Mesothelial cell of epicardium (in vitro differentiated cells): ENCODE measurements at places on chromosomes 2 and 18. TPM values are rescaled to one million over a fixed set of nuclear protein-coding genes. Genes with fewer than 3 reads are reported as not detected.

The PLGLB1 gene
- 8.4 to 9.3 TPM (median 8.8 TPM) in 3 replicates for total RNA-seq

GRCh38 chr2:29295845-29296244, 180.6 kb downstream of the CLIP4 start:
- no peak for DNase-seq
- no peaks in the 10 kb centered on the region for H3K4me1 ChIP-seq
- no peaks in the 10 kb centered on the region for H3K36me3 ChIP-seq
- H3K27ac ChIP-seq = no peak overlapping the region

The RNU2-63P gene
- total RNA-seq = 10.0 to 14.8 TPM (median 13.0 TPM) in 3 replicates

The CASP10 gene
- total RNA-seq = 2.2 to 3.1 TPM (median 2.8 TPM) in 3 replicates

The CFAP53 gene
- 0.44 to 0.70 TPM (median 0.65 TPM) in 3 replicates for total RNA-seq

GRCh38 chr2:28976584-28976983, 4.5 kb upstream of the TOGARAM2 start:
- no peak for DNase-seq
- H3K4me3 ChIP-seq = no peak overlapping the region
- H3K27ac ChIP-seq = peak overlapping the region; percentile 73

- no peaks in the 10 kb centered on the region for H3K36me3 ChIP-seq
- H3K4me3 ChIP-seq = peak within 1 kb of the TSS; percentile 76
- peak within 1 kb of the TSS; percentile 96 for H3K27ac ChIP-seq
- H3K27me3 ChIP-seq = peaks cover 49% of the 10 kb centered on the region
- H3K4me1 ChIP-seq = peaks cover 48% of the 10 kb centered on the region
Observed at GRCh38 chr2:169362118-169362893, at the start of gene LRP2. TSS of gene LRP2 (minus strand) at chr2:169362534. CDS start at chr2:169362399, 135 bp downstream.

DNA sequence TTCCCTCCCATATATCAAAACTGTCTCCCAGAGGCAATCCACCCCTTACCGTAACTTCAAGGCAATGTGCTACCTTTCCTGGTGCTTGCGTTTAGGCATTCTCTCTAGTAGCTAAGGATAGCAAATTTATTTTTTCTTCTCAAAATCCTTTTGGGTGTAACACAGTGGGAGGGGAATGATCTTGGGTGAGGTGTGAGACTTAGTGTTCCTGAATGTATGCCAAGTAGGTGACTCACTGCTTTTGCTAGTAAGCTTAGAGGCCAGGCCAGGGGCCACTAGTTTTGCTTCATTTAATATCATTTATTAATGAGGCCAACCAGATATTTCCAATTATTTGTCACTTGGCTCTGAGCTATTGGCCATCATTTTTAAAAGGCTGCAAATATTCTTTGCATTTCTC, 135.5 kb downstream of the NAPG start:
- H3K36me3 ChIP-seq = no peaks in the 10 kb centered on the region
- DNase-seq = no peak
- peak overlapping the region; percentile 96 for H3K27ac ChIP-seq
- peaks cover 47% of the 10 kb centered on the region for H3K4me1 ChIP-seq
- H3K27me3 ChIP-seq = no peaks in the 10 kb centered on the region

DNA sequence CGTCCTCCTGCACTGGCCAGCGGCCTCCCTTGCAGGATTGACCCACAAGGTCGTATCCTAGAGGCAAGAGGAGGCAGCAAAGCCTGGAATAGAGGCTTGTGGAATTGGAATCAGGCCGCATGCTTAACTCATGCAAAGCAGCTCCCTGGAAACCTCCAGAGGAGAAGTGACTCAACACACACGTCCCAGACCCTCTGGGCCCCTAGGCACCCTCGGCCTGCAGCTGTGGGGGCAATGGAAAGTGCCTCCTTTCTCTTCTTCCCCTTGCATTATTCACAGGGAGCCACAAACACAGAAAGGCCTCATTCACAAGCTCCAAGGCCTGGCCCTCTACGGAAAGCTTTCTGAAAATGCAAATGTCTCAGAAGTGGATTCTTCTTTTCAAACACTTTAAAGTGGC, 19.6 kb downstream of the SPATA3 start:
- no peak for DNase-seq
- H3K4me1 ChIP-seq = peaks cover under 1% of the 10 kb centered on the region
- H3K36me3 ChIP-seq = no peaks in the 10 kb centered on the region
- H3K4me3 ChIP-seq = no peak overlapping the region
- H3K27me3 ChIP-seq = peaks cover 5% of the 10 kb centered on the region

DNA sequence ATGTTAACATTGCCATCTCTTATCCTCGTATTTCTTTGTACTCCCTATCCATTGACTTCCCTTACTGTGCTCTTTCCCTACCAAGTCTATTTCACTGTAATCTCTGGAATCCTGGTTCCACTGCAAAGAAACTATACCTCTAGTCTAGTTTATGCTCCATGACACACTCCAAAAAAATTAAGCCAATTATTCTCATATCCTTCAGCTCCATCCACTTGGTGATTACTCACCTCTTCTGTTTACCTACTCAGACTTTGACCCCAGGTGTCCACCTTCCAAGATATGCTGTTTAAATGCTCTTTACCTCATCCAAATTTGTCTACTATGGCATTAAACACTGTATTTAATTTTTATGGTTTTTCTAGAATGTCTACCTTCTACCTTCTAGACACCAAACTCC, 137.9 kb downstream of the ATAD2B start:
- peaks cover 19% of the 10 kb centered on the region for H3K36me3 ChIP-seq
- H3K27me3 ChIP-seq = no peaks in the 10 kb centered on the region
- H3K27ac ChIP-seq = no peak overlapping the region
- no peak overlapping the region for H3K4me3 ChIP-seq
- no peaks in the 10 kb centered on the region for H3K4me1 ChIP-seq
- no peak for DNase-seq

The IMPA2 gene
- total RNA-seq = 29.9 to 30.6 TPM (median 30.4 TPM) in 3 replicates

The KIF5C gene
- total RNA-seq = 1.3 to 2.3 TPM (median 1.3 TPM) in 3 replicates

DNA sequence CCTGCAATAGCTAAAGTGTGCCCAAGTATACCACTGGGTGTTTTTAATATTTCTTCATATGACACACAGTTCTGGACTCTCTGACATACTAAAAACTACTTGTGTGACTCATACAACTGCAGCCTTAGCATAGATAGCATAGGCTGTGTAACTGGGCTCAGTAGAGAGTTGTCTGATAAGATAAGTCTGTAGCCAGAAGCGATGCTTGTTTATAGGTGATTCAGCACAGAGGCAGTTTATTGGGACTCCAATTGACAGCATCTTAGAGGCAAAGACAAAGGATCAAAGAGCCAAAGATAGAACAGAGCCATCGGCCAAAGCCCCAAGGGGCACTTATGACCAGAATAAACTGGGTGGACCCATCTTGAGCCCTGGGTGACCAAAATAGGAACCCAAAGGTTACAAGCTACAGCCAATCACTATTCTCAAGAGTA, 42.3 kb downstream of the AAK1 start:
- H3K4me3 ChIP-seq = no peak overlapping the region
- no peak overlapping the region for H3K27ac ChIP-seq
- peaks cover 2% of the 10 kb centered on the region for H3K4me1 ChIP-seq
- DNase-seq = no peak
- no peaks in the 10 kb centered on the region for H3K27me3 ChIP-seq

- H3K36me3 ChIP-seq = no peaks in the 10 kb centered on the region
- H3K27me3 ChIP-seq = no peaks in the 10 kb centered on the region
- no peak overlapping the region for H3K4me3 ChIP-seq
- no peak overlapping the region for H3K27ac ChIP-seq
- H3K4me1 ChIP-seq = peaks cover 19% of the 10 kb centered on the region
Observed at GRCh38 chr18:30765247-30765646, 277.3 kb downstream of the DSC3 start.

The TMEM200C gene
- 9.5 to 11.7 TPM (median 11.2 TPM) in 3 replicates for total RNA-seq

The LYPD6 gene
- total RNA-seq = 16.2 to 17.4 TPM (median 16.6 TPM) in 3 replicates

- H3K36me3 ChIP-seq = peaks cover 16% of the 10 kb centered on the region
- DNase-seq = no peak
- H3K4me1 ChIP-seq = peaks cover 28% of the 10 kb centered on the region
- peak overlapping the region; percentile 53 for H3K27ac ChIP-seq
- no peak overlapping the region for H3K4me3 ChIP-seq
Observed at GRCh38 chr2:217269701-217270484, 410.0 kb upstream of the TNP1 start.

DNA sequence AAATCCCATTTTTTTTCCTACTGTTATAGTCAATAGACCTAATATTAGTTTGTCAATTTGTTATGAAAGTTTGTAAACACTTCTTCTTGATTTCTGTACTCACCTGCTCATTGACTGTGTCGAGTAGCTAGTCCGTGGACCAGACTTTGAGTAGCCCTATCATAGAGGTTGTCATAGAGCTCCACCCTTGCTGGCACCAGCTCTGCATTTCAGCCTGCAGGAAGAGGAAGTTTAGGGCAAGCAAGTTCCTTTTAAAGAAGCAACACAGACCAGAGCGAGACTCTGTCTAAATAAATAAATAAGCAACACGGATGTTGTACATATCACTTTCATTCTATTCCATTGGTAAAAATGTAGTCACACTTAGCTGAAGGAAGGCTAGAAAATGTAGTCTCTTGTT, 74.0 kb downstream of the MCFD2 start:
- DNase-seq = no peak
- no peak overlapping the region for H3K27ac ChIP-seq
- no peaks in the 10 kb centered on the region for H3K36me3 ChIP-seq
- peaks cover 5% of the 10 kb centered on the region for H3K27me3 ChIP-seq

The RND3 gene
- total RNA-seq = 140 to 145 TPM (median 144 TPM) in 3 replicates

DNA sequence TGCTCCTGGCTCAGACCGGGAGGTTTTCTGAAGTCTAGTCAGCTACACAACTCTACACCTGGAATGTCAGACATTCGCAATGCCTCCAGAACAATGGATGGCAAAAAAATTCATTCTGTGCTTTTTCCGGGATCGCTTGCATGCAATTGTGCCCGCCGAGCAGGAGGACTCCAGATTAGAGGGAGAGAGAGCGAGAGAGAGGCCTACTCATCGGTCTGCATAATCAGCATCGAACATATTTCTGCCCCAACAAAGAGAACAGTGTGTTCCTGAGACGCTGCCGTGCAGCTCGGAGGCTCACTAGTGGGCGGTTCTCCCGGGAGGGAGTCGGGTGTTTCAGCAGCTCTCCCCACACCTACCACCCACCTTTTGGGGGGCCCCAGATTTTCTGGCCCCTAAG, 117.1 kb downstream of the KLHL29 start:
- H3K36me3 ChIP-seq = no peaks in the 10 kb centered on the region
- peaks cover 41% of the 10 kb centered on the region for H3K4me1 ChIP-seq
- peak overlapping the region; percentile 72 for H3K27ac ChIP-seq
- DNase-seq = no peak
- H3K27me3 ChIP-seq = no peaks in the 10 kb centered on the region

The RPIA gene
- total RNA-seq = 22.5 to 23.5 TPM (median 23.3 TPM) in 3 replicates
